SJCRH30 (cell line): ENCODE measurements at places on chromosomes 5 and 9.

DNA sequence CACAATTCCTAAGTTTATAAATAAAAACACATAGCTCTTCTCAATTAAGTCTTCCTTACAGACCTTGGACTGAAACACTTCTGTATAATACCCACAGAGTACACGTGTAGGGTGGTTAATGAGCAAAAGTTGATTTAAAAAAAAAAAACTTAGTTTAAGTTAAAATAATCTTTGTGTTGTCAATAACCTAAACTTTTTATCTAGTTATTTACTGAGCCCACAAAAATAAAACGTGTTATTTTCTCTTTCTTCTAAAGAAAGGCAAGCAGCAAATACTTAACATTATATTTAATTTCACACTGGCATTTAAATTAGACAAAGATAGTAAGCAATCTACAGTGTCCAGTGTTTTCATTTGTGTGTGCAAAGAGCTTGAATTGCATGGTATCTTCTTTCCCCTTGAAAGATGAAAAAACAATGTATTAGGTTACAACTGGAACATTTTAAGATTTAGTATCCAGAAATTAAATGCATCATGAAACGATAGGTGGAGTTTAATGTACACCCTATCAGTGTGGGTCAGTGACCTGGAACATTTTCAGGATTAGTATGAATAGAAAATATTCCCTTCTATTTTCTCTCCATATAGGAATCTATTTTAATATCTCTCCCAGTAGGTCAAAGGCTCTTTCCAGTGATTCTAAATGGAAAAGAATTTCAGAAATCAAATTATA is 1014.8 kb downstream of the NR2F1-AS1 start:
- DNase-seq = no peak

GRCh38 chr5:121795511-121795910 is 56.2 kb upstream of the FTMT start:
- DNase-seq = no peak

DNA sequence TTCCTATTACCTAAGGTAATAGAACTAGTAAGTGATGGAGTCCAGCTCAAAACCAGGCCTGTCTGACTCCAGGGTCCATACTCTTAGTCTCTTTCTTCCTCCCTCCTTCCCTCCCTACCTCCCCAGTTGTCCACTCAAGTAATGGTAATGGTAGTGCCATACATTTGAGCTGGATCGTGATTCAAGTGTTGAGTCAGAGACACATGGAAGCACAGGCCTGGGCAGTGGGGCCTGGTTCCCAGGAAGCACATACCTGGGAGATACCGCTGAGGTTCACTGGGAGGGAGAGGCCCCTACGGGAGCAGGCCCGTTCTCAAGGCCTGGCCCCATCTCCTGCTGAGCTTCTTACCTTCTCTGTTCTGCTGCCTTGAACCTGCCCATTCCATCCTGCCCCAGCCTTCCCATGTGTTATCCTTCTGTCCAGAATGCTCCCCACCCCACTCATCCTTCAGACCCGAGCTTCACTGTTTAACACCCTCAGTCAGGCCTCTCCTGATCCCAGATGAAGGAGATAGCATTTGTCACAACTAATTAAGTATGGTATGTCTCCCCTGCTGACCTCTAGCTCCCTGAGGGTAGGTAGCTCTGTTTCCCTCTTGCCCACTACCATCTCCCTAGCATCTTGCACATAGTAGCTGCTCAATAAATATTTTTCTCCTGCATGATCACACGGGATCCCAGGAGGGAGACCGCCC is 13.8 kb downstream of the URM1 start:
- DNase-seq = no peak

- DNase-seq = peak; percentile 16
Observed at GRCh38 chr5:81789033-81789432, 38.1 kb upstream of the SSBP2 start.

- peak; percentile 26 for DNase-seq
Observed at GRCh38 chr5:134553821-134554267, 28.4 kb downstream of the JADE2 start.

- DNase-seq = peak; percentile 95
Observed at GRCh38 chr9:89743216-89743572, 138.4 kb downstream of the GADD45G start.

- DNase-seq = no peak
Observed at GRCh38 chr5:10586555-10586954, 22.7 kb downstream of the ANKRD33B start.

DNA sequence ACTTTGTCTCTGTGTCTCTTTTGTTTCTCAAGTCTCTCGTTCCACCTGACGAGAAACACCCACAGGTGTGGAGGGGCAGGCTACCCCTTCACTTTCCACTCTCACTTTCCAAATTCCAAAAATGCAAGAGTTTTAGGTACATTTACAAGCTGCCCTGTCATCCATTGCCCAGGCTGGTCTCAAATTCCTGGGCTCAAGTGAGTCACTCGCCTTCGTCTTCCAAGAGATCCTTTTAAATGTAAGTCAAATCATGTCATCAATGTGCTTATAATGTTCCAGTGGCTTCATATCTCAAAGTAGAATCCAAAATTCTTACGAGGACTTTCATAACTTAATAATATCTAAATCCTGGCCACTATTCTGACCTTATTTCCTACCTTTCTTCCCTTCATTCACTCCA is 20.4 kb upstream of the UGCG start:
- DNase-seq = no peak

- no peak for DNase-seq
Observed at GRCh38 chr9:37801959-37802711, 1.5 kb downstream of the DCAF10 start.

DNA sequence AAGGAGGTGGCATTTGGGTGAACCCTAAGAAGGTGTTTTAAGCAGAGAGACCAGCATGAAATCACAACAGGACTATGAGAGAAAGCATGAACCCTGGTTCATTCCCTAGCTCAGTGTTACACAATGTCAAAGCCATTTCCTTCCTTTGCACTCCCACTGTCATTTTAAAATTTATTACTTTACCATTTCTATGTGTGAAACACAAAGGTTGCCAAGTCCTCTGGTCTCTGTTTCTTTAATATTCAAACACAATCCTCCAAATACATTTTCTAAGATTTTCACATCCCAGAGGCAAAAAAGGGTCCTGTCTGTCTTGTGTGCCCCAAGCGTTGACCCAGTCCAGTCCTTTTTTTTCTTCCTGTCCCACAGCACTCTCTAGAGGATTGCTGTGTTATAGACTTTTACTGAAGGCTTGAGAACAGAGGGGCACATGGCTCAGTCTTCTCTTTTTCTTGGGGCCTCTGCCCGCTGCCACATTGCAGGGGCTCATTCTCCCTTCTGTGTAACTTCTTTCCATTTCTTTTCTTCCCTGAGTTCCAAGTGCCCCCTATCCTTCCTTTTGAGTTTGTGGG is 78.6 kb upstream of the SLC28A3 start:
- no peak for DNase-seq

- no peak for DNase-seq
Observed at GRCh38 chr9:14957109-14957508, 46.9 kb upstream of the FREM1 start.

DNA sequence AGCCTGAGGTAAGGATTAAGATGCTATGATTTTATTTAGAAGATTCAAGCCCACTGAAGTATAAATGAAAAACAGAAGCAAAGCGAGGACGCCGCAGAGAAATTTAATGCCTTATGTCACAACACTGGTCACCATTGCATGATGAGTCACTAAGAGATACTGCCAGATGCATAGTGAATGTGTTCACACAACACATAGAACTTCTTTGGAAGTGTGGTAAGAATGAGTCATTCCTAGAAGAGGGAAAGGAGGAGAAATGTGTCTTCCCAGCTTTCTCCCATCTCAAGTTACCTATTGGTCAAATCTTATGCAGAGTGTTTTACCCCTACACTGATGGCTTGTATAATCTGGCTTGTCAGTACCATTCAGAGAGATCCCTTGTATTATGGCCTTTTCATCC is 465.3 kb upstream of the ARRDC3 start:
- peak; percentile 59 for DNase-seq

DNA sequence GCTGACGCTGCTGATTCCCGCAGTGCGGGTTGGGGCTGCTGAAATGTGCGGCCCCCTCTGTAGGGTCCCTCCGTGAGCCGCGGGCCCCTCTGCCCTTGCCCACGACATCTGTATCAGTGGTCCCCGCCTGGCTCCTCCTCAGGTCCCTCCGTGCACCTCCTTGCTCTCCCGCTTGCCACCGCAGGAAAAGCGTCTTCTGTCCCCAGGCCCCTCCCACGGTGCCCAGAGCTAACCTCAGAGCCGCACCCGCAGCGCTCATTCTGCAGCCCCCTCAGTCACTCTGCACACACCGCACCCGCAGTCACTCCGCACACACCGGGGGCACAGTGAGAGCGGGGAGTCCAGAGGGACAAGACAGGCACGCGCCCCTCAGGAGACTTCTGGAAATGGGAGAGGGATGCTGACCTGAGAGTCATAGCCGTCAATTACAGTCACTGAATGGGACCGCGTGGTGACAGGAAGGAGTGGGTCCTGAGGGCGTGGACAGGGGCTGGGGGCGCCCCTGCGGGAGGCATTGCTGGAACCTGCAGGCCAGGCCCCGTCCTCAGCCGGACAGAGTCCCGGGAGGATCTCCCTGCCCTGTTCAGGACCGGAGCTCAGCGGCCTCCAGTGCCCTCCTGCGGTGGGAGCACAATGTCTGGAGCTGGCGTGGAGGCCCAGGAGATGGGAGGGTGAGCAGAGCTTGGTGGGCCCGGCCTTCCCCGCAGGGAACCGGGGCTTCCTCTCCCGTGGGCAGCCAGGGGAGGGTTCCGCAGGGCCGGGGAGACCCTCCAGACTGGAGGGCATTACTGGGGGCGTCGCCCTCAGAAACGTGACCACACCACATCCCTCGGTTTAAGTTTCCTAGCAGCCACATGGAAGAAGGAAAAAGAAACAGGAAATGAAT is 66.1 kb upstream of the CTSL start:
- no peak for DNase-seq

DNA sequence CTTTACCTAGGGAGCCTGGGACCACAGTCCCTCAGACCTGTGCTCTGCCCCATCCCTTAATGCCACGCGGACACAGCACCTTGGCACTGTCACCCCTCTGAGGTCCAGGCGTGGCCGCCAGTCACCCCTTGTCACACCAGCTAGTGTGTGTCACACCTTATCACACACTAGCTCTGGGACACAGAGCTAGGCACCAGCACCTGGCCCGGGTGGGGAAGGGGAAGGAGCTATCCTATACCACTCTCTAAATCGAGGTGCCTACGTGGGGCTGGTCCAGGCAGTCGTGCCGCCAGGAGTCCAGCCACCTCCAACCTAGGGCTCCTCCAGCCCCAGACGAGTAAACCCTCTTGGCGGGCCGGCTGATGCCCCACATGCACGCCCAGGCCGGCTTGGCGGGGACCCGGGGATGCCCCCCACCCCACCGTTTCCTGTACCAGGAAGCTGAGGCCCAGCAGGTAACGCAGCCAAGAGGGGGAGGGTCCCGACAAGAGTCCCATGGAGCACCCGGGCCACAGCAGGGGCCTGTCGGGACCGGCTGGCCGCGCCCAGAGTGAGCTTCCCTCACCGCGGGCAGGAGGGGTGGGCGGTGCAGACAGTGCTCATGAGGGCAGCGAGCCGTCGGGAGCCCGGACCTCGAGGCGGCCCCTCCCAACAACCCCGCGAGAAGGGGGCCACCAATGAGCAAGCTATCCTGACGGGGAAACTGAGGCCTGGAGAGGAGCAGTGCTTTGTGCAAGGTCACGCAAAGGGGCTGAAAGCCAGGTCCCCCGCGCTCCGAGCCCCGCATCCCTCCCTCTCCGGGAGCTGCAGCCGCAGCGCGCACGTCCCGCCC is 550 bp downstream of the CORO2A start:
- no peak for DNase-seq

GRCh38 chr5:58466939-58467338 is 7.1 kb upstream of the PLK2 start:
- peak; percentile 14 for DNase-seq

DNA sequence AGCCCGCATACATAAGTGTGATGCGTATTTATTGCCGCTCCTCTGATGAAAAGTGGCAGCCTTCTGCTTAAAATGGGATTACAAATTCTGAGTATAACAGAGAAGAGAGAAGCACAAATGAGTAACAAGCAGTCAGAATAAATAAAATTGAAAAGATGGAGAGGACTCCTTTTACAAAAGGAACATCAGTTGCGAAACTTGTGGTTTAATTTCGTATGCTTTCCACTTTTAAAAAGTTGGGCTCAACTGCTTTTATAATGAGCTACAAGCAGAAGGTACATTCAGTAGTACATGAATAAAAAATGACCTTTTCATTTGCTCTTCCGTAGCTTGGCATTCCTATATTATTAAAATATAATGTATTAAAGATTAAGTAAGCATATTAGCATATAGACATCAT is 320.0 kb downstream of the FBXL17 start:
- no peak for DNase-seq

DNA sequence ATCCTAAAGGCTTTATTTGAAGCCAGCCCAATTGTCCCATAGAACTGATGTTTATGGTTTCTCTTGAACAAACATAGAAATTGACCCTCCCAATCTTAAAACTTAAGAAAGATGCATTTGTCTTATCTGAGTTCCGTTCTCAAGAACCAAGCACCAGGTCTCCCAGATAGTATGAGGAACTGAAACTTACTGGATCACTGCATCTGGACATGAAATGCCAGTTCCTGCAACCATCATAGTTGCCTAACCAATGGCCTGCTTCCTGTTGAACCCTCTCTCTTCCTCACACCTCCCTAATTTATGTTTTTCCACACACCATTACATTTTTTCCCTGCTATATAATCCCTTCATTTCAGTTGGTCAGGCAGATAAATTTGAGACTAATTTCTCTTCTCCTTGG is 478.9 kb downstream of the HTR1A start:
- no peak for DNase-seq

- no peak for DNase-seq
Observed at GRCh38 chr9:137168573-137168903, 1.3 kb downstream of the LRRC26 start.

DNA sequence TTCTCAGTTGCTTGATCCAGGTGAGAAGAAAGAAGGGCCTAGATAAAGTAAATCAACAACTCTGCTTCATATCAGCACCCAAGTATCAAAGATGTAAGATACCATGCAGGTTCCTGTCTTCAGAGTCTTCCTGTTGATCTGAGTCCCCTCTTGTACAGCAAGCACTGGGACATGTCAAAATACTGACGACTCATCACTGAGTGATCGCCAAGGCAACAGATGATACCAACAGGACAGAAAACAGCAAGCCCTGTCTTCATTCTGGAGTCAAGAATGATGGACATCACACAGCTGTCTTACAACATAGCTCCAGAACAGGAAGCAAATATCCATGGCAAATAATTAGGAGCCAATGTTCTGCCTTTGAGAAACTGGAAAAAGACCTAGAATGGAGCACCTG is 83.7 kb downstream of the TARS1 start:
- DNase-seq = peak; percentile 77

GRCh38 chr5:115343855-115344254 is 47.4 kb upstream of the CCDC112 start:
- no peak for DNase-seq

- DNase-seq = peak; percentile 65
Observed at GRCh38 chr5:2752059-2752820, 763 bp upstream of the IRX2 start.
